Mesenchymal stem cell (in vitro differentiated cells and primary cell): ENCODE measurements at places on chromosomes 5 and 9.

GRCh38 chr9:137138058-137138721 lies 764 bp upstream of the GRIN1 start:
- DNase-seq, result no peak

GRCh38 chr5:39405083-39405843 lies 19.5 kb downstream of the DAB2 start:
- DNase-seq, result peak; percentile 31

DNA sequence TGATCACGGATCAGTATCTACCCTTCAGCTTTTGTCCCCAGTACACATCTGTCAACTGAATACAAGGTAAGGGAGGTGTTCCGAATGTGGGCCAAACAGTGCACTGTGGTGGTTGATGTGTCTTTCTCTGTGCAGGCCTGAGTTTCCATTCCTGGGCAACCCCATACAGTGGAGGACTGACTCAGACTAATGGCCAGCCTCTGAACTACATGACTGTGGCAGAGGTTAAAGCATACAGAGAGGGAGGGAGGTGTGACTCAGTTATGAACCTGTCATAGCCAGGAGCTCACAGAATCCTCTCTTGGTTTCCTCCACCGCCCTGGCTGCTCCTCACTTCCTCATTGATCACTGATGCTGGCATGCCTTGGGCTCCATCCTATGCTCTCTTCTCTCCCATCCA lies 136.4 kb upstream of the TAS2R1 start:
- no peak for DNase-seq

- DNase-seq, result no peak
Observed at GRCh38 chr5:124370601-124371000, 375.8 kb downstream of the ZNF608 start.

DNA sequence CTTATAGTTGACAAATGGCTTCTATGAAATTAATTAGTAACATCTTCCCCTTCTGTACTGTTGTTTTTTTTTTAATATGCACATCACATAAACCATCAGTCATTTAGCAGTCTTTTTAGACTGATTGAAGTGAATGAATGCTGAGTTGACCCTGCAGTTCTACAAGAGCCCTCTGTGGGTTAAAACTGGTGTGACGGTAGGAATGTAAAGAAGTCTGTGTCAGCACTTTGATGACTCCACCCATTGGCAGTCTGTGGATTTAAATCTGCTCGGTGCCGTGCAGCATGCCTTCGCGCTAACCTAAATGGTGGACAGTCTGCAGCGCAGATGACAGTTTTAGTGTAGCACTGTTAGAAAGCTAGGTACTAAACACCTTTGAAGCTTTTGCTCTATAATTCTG lies 3.1 kb downstream of the GTF3C4 start:
- peak; percentile 53 for DNase-seq

DNA sequence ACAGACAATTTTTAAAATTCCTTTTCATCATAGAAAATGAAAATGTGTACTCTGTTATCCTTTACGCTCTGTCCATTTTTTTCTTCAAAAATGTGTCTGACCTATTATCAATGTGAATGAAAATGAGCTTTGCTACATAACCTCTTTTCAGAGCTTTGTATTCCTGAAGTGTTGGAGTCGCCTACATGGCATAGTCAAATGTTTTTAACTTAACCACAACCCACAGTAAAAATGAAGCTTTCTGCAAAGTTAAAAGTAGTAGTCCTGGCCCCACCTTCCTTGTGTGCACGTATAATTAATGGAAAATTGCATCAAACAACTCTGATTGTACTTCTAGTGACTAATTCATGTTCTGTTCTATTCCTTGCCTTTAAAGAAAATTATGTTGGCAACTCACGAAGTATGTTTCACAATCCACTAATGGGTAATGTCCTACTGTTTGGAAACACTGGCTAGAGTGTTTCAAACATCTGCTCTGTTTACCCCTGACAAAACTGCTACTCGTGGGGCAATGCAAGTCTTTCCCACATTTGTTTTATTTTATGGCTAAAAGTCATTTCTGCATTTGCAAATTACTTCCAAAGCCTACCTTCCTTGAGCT lies 18.6 kb upstream of the PSAT1 start:
- peak; percentile 92 for DNase-seq

DNA sequence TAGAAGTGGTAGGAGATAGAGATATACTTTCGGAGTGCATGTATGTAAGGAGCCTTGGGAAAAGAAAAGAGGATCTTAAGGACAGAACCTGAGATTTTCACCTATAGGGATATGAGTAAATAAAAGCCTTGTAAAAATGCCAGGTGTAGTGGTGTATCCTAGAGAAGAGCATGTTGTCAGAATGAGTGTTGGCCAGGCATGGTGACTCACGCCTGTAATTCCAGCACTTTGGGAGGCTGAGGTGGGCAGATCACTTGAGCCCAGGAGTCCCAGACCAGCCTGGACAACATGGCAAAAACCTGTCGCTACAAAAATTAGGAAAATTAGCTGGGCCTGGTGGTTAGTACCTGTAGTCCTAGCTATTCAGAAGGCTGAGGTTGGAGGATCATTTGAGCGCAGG lies 76.0 kb downstream of the IPO11 start:
- no peak for DNase-seq

GRCh38 chr9:93288891-93289883 lies 105.2 kb downstream of the WNK2 start:
- DNase-seq, result peak; percentile 68

DNA sequence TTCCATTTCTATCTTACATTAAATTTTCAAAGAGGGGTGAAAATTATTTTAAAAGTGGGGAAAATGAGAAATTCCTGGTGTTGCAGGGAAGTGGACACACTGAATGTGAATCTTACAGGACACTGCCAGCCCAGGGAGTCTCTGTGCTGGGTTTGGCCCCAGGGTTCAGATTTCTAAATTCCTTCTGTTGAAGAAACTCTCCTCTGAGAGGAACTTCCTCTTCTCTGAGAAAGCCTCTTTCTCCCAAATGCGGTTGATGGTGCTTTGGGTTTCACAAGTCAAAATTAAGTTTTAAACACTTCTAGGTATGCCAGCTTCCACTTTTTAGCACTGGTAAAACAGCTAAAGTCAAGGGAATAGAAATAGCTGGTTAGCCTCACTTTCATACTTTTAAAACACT lies 317.9 kb upstream of the ITGA1 start:
- DNase-seq, result no peak

DNA sequence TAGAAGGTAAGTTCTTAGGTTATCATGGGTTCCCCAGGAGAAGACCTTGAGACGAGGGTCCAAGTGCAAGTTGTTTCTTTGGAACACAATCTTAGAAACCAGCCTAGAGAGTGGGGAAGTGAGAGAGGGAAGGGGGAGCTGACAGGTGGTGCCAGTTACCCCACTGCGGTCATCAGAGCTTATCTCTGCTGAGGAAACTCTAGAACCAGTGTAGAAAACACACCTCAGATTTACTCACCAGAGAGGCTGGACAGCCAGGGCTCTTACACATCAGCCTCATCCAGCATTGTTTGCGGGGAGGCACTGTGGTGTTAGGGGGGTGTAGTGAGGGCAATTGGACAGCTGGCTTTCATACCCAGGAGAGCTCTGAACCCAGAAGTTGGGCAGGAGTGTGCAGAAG lies 206.5 kb upstream of the RAI14 start:
- DNase-seq, result no peak

DNA sequence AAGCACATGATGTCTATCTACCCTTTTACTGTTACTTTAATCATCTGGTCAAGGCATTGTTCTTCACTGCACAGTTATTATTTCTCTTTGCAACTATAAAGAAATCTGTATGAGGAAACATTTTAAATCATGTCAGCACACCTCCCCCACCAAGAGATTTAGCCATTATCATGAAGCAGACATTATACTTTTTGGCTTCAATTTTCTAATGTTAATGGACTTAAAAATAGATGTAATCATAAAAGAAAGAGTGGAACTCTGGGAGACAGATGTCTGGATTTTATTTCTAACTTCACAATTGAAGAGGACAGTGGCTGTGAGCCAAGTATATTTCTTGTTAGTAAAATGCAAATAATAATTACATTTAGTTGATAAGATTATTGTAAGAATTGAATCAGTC lies 932.4 kb downstream of the TAF11L14 start:
- no peak for DNase-seq

DNA sequence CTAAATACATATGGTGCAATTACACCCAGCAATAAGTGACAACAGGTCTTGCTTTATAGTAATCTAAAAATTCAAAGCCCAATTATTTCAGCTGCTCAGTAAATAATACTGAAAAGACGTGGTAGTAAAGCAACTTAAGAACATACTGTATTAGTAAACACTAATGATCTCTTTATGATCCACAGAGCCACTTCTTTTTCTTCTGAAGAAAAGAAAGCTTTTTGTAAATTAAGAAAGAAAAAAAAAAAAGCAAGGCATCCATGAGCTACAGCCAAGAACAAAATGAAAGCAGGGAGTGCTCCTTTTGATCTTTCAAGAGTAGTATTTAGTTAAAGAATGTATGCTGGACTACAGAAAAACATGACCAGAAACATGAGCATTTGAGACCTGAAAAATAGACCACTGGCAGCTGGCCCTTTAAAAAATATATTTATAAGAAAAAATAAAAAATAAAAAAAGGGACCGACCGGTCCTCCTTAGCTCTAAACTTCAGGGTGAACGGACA lies 348.7 kb downstream of the GLIS3 start:
- DNase-seq, result peak; percentile 44

GRCh38 chr9:82912645-82913044 lies 150.3 kb downstream of the RASEF start:
- no peak for DNase-seq

DNA sequence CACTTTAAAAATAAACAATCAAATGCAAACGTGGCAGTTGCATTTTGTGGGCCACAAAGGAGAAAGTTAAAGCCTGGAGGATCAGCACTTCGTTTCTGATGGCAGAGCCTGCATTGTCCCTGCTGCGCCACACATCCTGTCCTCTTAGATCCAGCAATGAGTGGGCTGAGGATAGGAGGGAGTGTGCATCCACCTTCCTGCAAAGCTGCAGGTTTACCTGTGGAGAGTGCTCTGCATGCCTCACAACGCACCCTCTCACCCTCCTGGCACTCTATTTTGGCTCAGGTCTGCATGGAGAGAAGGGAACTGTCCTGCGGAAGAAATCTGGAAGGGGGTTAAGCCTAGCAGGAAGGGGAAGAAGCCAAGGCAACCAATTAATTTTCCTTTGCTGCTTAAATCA lies 212.2 kb upstream of the SLC24A2 start:
- no peak for DNase-seq

GRCh38 chr9:94554078-94554438 lies 825 bp upstream of the PCAT7 start:
- DNase-seq, result no peak
